ENCODE measurements at places on chromosomes 7 and 10.
A peak's percentile ranks its signal among the peaks of the same experiment; 100 is the strongest.

DNA sequence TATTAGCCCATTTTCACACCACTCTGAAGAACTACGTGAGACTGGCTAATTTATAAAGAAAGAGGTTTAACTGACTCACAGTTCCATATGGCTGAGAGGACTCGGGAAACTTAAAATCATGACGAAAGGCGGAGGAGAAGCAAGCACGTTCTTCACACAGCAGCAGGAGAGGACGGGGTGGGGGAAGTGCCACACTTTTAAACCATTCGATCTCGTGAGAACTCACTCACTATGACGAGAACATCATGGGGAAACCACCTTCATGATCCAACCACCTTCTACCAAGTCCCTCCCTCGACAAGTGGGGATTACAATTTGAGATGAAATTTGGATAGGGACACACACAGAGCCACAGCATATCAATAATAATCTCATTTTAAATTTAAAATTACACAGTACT lies 80.2 kb downstream of the VWDE start:
- DNase-seq: no peak

DNA sequence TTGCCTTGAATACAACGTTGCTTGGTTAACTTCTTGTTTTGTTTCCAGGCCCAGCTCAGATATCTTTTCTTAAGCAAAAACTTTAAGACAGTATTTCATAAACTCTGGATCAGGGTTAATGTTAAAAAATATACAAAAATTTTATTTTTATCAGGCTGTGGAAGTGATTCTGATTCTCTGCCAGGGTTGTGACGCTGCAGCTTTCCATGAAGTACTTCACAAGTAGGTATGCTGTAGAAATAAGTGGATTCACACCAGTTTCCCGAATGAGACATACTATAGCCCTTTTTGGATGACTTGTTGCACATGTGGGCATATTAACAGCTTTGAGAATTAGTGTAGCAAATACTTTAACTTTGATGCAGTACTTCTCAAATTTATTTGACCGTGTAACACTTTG lies 70.1 kb downstream of the CDK14 start:
- no peak for DNase-seq

- no peak for DNase-seq
Measured at GRCh38 chr7:131161103-131161502, 166.6 kb upstream of the MKLN1 start.

- DNase-seq: no peak
Measured at GRCh38 chr7:71504697-71505441, 372.9 kb downstream of the GALNT17 start.

GRCh38 chr7:113710310-113711096 lies 208.3 kb downstream of the PPP1R3A start:
- peak; percentile 34 for DNase-seq

GRCh38 chr10:86693721-86694369 lies 25.5 kb downstream of the LDB3 start:
- peak; percentile 27 for DNase-seq

- no peak for DNase-seq
Measured at GRCh38 chr10:102869258-102870198, at the start of gene AS3MT. Gene AS3MT (plus strand): TSS chr10:102869470. CDS start chr10:102869593, 123 bp downstream.

DNA sequence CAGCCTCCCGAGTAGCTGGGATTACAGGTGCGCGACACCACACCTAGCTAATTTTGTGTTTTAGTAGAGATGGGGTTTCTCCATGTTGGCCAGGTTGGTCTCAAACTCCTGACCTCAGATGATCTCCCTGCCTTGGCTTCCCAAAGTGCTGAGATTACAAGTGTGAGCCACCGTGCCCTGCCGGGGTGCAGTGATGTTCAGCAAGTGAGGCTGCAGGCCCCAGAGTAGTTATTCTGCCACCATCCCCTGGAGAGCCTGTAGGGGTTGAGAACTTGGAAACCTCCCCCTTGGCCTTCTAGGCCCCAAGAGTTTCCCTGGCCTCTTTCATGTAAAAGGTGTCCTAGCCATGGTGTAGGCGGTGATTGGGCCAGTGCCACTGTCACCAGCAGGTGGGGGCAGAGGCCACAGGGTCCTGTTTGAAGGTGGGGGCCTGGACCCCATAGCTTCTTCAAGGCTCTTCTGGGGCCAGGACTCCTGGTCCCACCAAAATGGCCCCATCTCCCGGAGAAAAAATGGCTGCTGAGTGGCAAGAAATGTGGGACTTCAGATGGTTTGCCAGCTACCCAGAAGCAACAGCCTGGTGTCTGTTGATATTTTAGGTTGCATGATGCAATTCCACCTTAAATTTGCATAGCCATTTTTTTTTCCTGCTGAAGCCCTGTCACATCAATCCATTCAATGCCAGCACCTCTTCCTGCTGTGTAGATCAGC lies 25.5 kb upstream of the INMT start:
- no peak for DNase-seq

GRCh38 chr7:135493362-135493761 lies 16.5 kb downstream of the CNOT4 start:
- no peak for DNase-seq

GRCh38 chr10:72274213-72274729 lies 547 bp downstream of the DDIT4 start:
- no peak for DNase-seq

- DNase-seq: peak; percentile 44
Measured at GRCh38 chr7:152202056-152202455, 176.6 kb downstream of the GALNT11 start.

- DNase-seq: no peak
Measured at GRCh38 chr10:76738991-76739390, 898.6 kb downstream of the KCNMA1 start.

GRCh38 chr10:119337796-119338432 lies 130.5 kb downstream of the GRK5 start:
- DNase-seq: no peak

DNA sequence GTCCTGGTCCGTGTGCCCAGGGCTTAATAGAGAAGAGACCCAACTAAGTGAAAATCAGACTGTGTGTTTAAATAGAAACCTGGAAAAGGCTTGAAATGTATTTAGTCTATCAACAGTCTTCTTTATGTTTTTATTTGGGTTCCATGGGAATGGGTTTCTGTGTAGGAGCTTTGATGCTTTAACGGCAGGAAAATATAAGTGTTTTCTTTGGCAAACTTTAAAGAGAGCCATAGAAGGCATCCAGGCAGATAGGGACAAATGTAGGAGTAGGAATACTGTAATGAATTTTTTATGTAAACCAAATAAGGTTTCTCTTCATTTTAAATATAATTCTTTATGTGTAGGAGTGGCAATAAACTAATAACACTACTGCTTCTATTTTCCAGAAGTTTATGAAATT lies 989.0 kb downstream of the GATA3 start:
- DNase-seq: no peak

DNA sequence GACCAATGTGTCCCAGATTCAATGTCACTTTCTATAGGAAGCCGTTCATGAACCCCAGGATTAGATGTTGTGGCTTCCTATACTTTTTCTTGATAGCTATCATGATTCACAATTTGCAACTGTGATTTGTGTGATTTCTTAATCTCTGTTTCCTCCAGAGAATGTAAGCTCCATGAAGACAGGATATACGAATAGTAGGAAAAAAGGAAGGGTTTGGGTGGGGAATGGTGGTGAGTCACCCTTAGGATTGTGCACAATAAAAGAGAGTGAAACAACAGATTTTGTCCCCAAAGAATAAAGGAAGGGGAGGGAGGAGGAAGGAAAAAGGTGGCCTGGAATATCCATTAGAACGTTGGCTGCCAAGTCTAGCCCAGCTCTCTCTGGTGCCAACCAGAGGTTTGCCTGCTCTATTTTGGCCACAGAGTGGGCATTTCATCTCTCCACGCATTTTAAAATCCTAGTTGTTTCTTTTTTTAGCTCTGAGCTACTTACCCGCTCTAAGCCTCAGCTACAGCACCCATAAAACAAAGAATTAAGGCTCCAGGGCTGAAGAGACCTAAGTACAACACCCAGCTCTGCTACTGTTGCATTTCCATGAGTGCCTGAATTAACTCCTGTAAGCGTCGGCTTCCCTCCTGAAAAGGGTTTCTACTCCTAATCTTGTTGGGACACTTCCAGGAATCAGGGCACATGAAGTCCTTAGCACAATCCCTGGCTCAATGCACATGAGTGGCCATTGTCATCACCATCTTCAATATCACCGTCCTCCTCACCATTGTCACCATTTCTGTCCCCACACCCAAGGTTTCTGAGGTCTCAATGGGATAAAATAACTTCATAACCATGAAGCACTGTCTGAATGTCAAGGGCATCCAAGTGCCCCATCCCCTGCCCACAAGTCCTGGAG lies 3.5 kb downstream of the HK1 start:
- DNase-seq: no peak

DNA sequence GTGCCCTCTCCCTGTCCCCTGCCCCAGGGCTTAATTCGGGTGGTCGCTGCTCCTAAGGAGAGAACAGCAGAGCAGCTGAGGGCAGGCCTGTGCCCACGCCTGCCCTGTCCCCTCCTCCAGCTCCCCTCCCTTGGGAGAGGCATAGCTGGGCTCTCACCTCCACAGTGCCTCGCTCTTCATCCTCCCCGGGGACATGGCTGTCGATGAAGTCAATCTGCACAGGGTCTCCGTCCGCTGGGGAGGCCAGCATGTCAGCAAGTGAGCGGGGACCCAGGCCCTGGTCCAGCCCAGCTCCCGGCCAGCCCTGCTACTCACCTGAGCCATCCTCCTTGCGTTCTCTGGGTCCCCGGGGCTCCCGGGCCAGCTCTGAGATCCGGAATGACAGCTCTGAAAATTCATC lies 3.8 kb upstream of the SAP25 start:
- DNase-seq: no peak

GRCh38 chr7:1316086-1316485 lies 83.4 kb downstream of the UNCX start:
- DNase-seq: no peak

GRCh38 chr7:94962661-94963060 lies 55.3 kb downstream of the PPP1R9A start:
- no peak for DNase-seq

DNA sequence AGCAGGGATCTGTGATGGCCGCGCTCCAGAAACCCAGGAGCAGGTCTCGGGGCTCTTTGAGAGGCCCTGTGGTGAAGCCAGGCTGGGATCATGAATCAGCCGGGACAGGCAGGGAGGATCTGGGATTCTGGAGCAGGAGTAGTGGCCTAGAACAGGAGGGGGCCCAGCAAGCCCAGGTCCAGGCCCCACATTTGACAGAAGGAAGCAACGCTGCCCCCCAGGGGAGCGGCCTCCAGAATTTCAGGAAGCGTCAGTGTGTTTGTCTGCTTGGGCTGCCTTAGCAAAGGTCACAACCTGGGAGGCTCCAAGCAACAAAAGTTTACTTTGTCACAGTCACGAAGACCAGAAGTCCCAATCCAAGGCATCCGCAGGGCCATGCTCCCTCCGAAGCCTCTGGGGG lies 36.8 kb downstream of the CLRN3 start:
- DNase-seq: no peak

DNA sequence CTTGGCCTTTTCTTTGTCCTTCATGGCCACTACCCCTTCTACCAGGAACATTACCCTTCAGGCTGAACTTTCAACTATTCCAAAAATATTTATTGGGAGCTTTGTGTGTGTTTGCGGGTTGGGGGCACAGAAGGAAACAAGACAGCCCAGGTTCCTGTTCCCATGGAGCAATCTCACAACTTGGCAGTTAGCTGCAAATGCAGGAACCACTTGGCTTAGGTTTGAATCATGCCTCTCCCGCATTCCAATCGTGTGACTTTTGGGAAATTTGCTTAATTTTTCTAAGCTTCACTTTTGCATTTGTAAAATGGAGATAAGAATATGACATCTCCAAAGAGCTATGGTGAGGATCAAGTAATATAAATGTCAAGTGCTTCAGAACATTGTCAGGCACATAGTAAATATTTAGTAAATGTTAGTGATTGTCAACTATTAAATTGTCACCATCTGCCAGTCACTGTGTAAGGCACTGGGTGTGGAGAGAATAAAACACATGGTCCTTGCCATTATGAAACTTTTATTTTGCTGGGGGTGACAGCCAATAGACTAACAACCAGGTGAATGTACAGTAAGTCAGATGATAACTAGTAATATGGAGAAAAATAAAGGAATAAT lies 277.1 kb downstream of the SNX13 start:
- DNase-seq: peak; percentile 87

- DNase-seq: no peak
Measured at GRCh38 chr10:76088980-76089379, 657.6 kb downstream of the LRMDA start.

- no peak for DNase-seq
Measured at GRCh38 chr7:135645296-135645904, 16.9 kb upstream of the STMP1 start.

DNA sequence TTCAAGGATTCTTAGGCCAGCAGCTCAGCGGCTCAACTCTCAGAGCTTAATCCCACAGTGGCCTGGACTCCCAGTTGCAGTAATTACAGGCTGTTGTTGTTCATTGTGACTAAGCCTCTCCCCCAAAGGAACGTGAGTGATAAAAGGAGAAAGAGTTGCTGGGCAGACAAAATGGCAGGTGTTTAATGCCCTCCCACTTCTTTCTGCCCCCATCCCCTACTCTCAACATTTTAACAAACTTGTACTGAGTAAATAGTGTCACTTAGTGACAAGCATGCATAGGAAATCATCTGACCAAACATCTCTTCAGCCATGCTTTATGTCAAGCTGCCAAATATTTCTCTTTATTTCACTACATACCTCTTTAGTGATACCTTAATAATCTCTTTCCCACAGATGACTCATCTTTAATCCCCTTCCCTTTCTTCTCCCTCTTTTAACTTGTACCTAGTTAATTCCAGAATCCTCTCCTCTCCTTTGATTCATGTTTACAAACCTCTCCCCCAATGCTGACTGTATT lies 12.4 kb upstream of the MTERF1 start:
- DNase-seq: no peak

DNA sequence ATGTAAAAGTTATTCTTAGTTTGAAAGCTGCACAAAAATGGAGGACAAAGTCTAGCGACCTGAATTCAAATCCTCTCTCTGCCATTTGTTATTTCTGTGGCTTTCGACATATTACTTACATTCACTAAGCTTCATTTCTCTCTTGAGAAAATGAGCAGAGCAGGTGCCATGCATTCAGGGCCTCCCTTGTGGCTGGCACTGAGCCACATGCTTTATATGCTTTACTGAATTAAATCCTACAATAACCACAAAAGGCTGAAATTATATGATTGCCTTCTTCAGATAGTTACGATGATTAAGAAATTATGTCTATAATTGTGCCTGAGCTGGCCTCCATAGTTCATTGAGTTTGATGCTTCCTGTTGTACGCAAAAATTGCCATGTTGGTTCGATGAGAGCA lies 98.7 kb downstream of the NPSR1 start:
- no peak for DNase-seq

- DNase-seq: no peak
Measured at GRCh38 chr10:118698421-118698820, 56.3 kb downstream of the CACUL1 start.

- DNase-seq: no peak
Measured at GRCh38 chr10:116030576-116030975, 242.4 kb downstream of the GFRA1 start.

GRCh38 chr10:33192190-33192589 lies 142.3 kb downstream of the NRP1 start:
- no peak for DNase-seq

DNA sequence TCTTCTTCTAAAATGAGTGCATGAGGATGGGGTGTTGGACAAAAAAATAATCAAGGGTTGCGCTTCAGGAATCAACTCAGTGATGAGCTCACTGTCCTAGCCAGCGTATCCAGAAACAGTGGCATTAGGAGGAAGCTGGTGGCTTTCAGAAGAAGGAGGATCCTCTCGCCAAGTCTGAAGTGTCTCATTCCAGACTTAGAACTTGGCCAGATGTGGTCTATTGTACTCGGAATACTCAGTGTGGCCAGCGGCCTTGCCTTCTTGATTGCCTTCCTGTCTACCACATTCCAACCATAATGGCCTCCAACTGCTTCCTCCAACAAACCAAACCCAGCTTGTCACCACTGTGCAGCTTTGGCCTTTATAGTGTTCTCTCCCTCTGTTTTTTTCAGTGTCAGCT lies 732.4 kb downstream of the KCNMA1 start:
- DNase-seq: no peak

- DNase-seq: peak; percentile 77
Measured at GRCh38 chr7:131238347-131238931, 89.2 kb upstream of the MKLN1 start.
